ENCODE measurements at places on chromosomes 5 and 9.

GRCh38 chr5:41414598-41414997, 95.8 kb downstream of the PLCXD3 start:
- peak; percentile 72 for DNase-seq

GRCh38 chr5:103036601-103037000, 83.3 kb downstream of the GIN1 start:
- DNase-seq, result no peak

DNA sequence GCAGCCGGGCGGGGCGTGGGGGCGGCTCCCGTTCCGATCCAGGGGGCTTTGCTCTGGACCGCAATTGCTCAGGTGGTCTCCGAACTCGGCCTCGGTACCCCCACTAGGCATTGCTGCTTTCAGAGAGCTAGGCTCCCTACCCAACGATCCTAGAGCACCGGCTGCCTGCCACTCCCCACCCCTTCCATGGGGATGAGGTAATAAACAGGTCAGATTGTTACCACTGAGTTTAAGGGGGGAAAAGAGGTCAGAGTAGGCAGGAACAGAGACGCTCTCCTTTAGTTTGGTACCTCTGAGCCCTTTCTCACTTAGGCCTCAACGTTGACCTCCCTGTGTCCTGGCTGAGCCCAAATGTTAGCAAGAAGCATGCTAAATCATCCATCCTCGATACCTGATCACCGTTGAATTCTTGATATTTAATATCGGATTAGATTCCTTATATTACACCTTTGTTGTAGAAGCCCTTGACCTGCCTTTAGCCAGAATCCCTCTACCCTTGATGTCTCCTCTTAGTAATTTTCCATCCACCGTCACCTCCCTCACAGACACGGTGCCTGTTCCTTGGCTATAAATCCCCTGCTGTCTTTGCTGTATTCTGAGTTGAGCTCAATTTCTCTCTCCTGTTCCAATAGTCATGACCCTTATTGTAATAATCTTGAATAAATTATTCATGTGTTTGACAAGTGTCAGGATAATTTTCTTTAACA, 588 bp upstream of the PLPP1 start:
- no peak for DNase-seq

GRCh38 chr9:89744730-89745129, 139.9 kb downstream of the GADD45G start:
- no peak for DNase-seq

GRCh38 chr9:86353655-86354010, 577 bp downstream of the TUT7 start:
- no peak for DNase-seq

DNA sequence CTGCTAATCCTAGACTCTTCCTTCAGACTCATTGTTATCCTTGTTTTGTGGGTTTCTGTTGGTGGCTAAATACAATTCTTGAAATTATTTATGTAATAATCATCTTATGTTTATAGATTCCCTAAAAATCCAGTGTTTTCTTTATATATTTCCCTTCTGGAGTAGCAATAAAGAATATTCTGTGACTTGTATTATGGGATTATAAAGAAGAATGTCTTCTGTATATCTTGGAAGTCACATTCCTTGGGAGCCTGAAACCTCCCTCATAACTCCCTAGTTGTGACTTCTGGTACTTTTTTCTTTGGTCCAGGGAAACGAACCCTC, 356.1 kb downstream of the TMEM167A start:
- no peak for DNase-seq

DNA sequence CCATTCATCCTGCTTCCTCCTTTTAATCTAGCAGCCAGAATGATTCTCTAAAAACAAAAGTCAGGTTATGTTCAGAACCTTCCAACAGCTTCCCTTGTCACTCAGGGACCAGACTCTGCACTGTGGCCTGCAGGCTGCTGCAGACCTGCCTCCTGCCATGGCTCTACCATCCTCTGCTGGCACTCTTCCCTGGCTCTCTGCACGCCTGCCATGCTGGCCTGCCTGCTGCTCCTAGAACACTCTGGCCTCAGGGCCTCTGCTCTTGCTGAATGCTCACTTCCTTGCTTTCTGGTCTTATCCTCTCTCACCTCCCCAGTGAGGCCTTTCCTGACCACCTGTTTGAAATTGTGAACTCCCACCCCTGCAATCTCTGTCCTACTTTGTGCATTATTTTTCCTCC, 149.4 kb downstream of the CD180 start:
- DNase-seq, result no peak

DNA sequence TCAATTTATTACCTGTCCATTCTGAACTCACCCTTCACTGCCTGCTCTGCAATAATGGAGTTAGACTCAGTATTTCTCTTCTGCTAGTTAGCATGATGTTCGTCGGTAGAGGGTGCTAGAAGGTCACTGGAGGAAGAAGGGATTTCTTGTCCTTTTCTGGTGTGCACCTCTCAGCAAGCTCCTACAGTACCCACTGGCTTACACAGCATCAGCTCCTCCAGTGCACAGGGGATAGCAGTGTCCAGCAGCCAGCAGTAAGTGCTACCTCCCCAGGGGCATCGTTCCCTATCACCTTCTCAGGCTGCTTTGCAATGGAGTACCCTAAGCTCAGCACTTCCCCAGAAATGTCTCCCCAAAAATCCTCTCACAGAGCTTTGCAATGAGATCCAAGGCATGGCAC, 45.9 kb upstream of the APC start:
- no peak for DNase-seq

DNA sequence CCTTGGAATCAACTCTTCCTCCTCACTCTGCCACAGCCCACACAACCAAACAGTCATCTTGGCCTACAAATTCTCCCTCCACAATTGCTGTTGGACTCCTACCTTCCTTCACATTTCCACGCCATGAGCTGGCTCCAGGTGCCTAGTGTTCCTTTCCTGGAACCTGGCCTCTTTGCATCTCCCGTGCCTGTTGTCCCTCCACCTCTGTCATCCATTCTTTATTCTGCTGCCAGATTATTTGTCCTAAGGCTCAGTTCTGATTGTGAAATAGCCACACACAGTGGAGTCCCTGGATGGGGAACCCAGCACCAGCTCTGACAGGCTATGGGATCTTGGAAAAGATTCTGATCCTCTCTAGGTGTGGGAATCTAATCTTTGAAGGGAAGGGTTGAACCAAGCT, 109.1 kb upstream of the ANKH start:
- no peak for DNase-seq

- DNase-seq, result peak; percentile 24
These were observed 57.3 kb upstream of the TAF11L2 start for GRCh38 chr5:17440766-17441165.

DNA sequence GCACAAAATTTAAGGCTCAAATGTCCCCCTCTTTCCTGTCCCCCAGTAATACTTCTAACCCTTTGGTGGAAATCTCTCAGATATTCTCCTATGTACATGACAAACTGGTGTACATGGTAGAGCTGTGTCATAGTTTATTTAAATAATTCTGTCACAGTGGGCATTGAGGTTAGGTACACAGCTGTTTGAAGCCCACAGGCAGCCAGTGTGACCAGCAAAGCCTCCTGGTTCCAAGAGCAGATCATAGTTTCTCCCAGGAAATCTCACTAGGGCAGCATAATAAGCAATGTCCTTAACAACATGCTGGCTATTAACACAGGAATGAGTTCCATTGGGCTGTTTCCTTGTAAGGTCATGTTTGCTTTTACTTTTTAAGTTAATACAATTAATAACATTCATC, 63.9 kb downstream of the NDST1 start:
- no peak for DNase-seq

- DNase-seq, result no peak
These were observed 18.7 kb downstream of the ADAMTS13 start for GRCh38 chr9:133440874-133441273.

GRCh38 chr9:36399980-36400331, at the start of gene RNF38:
Gene RNF38, minus strand, starts transcription at chr9:36400269. Its CDS starts 161 bp downstream, at chr9:36400108.
- DNase-seq, result no peak

DNA sequence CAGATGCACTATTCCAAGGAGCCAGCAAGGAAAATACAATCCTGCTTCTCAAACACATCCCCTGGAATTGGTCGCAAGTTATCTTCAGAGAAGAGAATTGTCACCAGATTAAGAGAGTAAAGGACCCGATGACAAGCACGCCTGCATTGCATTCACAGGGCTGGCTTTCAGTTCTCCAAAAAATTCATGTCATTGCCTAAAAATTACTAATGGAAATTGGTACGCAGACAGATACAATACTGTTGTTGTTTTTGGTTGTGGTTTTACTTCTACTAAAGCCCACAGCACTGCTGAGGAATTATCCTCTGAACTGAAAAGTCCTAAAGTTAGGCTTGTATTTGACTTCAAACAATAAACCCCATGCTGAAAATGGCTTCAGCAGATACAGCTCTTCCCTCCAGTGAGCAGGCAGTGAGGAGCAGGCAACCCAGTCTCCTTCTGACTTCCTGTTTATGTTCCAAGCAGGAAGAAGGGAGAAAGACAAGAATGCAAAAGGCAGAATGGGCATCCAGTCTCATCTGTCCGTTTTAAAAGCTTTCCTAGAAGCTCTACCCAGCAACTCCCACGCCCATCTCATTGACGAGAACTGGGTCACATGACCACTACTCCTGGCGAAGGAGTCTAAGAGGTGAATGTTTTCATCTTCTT, 80.6 kb upstream of the ZNF366 start:
- peak; percentile 30 for DNase-seq

- DNase-seq, result no peak
These were observed 31.7 kb upstream of the IRX2 start for GRCh38 chr5:2783223-2783622.

DNA sequence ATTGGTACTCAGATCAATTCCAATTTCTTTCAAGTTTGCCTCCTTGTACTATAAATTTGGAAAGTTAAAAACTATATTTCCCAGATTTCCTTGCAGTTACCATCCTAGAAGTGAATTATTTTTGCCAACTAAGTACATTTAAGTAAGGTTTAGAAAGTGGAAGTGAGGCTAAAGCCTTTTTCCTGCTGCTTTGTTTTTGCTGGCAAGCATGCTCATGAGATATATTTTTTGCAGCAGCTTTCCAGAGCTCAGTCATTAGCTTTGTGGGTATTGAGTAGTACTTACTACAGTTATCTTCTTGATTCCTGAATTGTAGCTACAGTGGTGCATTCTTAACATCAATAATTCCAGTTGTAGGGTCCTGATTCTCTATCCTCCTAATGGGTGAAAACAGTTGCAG, 3.5 kb upstream of the BTF3 start:
- DNase-seq, result no peak

DNA sequence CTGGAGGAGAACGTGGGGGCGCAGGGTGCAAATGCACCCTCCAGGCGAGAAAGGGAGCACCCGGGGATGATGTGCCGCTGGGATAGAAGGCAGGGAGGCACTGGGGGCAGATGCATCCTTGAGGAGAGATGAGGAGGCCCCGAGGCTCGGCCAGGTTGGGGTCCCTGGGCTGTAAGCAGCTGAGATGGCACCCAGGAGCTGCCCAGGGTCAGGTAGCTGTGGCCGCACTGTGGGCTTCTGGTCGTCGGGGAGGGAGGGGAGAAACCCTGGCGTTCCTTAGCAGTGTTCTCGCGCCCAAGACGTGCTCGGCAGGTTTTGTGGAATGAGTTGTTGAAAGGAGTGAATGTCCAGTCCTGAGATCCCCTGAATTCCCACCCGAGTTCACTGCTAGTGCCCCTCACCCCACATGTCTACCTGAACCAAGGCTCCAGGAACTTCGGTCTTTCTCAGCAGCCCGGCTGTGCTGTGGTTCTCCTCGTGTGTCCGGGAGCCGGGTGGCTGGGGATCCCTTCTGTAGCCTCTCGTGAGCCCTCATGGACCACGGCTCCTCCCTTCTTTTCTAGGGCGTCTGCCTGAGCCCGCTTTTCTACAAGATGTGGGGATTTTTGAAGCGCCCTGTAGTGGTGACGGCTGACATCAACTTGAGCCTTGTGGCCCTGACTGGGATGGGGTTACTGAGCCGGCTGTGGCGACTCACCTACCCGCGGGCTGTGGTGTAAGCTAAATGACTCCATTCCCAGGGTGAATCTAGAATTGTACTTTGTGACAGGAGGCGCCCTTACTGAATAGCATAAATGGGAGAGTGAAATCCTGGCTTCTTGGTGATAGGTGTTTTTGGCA, 1.1 kb downstream of the POMT1 start:
- DNase-seq, result peak; percentile 48

- DNase-seq, result peak; percentile 77
These were observed at the start of gene FAM169A for GRCh38 chr5:74865804-74866595. Gene FAM169A, minus strand, starts transcription at chr5:74866387. Its CDS starts 24,711 bp downstream, at chr5:74841676.

DNA sequence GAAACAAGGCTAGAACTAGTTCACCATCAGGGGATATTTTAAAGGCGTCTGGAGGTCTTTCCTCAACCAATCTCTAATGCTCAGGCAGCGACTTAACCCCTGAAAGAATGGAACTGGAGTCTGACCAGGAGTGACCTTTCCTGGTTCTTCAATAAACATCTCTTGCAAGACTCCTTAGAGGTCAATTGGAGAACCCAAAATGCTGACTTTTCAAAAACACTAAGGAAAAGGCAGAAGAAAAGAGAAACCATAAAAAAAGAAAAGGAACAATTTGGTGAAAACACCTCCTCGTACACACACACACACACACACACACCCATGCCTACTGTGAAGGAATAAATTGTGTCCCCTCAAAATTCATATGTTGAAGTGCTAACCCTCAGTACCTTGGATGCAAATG, 12.3 kb downstream of the TIMD4 start:
- DNase-seq, result no peak

DNA sequence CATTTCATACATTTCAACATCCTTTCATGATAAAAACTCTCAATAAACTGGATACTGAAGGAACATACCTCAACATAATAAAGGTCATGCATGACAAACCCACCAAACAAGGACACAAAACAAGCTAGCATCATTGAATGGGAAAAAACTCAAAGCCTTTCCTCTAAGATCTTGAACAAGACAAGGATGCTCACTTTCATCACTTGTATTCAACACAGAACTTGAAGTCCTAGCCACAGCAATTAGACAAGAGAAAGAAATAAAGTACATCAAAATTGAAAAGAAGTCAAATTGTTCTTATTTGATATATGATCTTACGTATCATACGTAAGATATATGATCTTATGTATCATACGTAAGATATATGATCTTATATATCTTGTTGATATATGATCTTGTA, 5.3 kb downstream of the MRPL50 start:
- no peak for DNase-seq

DNA sequence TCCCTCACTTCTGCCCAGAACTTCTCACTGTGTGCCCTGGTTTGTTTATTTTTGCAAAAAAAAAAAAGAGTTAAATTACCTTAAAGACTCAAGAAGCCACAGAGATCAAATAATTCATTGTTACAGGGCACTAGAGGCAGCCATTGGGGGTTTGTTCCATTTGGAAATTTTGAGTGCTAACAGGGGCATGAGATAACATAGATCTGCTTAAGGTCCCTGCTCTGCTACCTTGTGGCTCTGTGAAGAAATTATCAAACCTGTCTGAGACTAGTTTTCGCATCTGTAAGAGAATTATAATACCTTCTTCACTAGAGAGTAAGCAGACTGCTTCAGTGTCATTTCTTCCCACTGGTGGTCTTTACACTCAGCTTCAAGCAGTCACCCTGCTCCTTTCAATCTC, 394 bp downstream of the TLR4 start:
- DNase-seq, result no peak
